ENCODE measurements at places on chromosomes 11 and 22.
A peak's percentile ranks its signal among the peaks of the same experiment; 100 is the strongest.

- DNase-seq = no peak
Observed at GRCh38 chr22:26556904-26557303, 33.0 kb downstream of the TPST2 start.

GRCh38 chr22:45645526-45646414 is 25.9 kb upstream of the ATXN10 start:
- DNase-seq = peak; percentile 38

GRCh38 chr11:118301600-118302195 is 2.8 kb upstream of the CD3E start:
- DNase-seq = no peak

- no peak for DNase-seq
Observed at GRCh38 chr11:1751999-1752906, 1.9 kb upstream of the IFITM10 start.

DNA sequence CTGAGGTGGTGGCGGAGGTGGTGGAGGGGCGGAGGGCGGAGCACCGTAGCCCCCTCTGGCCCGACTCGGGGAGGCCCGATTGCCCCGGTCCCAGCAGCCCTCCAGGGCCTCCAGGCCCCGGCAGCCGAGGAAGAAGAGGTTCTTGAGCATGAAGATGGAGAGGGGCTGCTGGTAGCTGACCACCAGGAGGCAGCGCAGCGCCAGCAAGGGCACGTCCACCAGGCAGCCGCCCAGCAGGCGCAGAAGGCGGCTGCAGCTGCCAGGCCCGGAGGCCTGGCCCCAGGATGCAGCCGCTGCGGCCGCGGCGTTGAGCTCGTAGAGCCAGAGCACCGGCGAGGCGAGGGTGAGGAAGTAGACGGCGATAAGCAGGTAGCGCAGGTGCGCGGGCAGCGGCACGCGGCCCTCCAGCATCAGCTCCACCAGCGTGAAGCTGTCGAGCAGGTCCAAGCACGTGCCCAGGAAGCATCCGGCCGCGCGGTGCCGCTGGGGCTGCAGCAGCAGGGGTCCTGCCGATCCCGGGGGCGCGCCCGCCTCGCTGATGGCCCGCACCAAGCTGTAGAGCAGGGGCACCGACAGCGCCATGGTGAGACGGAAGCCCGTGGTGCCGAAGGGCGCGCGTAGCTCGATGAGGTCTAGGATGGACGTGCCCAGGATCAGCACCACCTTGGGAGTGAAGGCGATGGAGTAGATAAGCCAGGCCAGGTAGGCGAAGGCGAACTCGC is 1.5 kb downstream of the TMEM121B start:
- no peak for DNase-seq

- DNase-seq = no peak
Observed at GRCh38 chr22:43013355-43014315, 1.3 kb downstream of the PACSIN2 start.

DNA sequence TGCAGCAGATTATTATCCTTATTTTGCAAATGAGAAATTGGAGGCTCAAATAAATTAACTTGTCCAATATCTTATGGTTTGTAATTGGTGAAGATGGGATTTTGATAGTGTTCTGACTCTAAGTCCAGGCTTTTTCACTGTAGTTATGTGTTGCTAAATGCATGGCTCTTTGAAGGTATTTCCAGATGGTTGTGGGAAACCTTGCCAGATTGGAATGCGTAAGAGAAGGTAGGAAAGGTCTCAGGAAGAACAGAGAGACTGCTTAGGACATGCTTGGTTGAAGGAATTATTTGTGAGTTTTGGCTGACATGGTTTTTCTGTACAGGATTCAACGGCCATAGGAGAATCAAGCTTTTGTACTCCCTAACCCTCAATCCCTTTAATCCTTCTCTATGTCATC is 108.6 kb downstream of the STIM1 start:
- no peak for DNase-seq

- DNase-seq = no peak
Observed at GRCh38 chr11:86486261-86487030, 111.8 kb downstream of the CCDC81 start.

DNA sequence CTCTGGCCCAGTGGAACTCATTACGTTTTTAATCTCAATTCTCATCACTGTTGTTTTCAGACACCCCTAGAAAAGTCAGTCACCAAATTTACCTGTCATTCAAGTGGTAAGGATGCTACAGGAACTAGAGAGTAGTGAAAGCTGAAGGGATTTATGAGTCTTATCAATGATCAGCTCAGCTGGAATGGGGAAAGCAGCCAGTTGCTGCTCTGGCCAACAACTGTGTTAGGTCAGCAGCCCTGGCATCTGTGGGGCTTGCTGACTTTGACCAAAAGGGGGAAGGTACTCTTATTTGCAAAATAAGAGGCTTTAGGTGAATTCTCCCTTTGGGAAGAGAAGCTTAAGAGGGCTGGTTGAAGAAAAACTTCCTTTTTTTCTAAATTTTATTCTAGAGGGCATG is 76.2 kb upstream of the HORMAD2 start:
- DNase-seq = no peak

GRCh38 chr11:32137263-32137662 is 46.4 kb downstream of the RCN1 start:
- no peak for DNase-seq

GRCh38 chr11:133516845-133517244 is 15.5 kb downstream of the OPCML start:
- no peak for DNase-seq

DNA sequence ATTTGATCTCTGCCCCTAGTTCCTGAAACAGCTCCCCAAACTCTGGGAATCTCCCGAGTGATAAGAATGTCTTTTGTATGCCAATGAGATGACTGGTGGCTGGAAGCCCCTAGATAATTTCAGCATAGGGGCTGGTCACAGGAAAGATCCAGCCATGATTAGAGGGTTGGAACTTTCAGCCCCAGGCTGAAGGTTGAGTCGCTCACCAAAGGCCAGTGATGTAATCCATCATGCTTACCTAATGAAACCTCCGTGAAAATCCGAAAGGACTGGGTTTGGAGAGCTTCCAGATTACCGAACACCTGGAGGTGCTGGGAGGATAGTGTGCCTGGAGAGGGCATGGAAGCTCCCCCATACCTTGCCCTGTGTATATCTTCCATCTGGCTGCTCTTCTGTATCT is 26.0 kb downstream of the LRRC32 start:
- DNase-seq = no peak

GRCh38 chr11:69142895-69143294 is 12.8 kb upstream of the SMIM38 start:
- DNase-seq = no peak

- no peak for DNase-seq
Observed at GRCh38 chr11:12402025-12402424, 24.7 kb downstream of the PARVA start.

DNA sequence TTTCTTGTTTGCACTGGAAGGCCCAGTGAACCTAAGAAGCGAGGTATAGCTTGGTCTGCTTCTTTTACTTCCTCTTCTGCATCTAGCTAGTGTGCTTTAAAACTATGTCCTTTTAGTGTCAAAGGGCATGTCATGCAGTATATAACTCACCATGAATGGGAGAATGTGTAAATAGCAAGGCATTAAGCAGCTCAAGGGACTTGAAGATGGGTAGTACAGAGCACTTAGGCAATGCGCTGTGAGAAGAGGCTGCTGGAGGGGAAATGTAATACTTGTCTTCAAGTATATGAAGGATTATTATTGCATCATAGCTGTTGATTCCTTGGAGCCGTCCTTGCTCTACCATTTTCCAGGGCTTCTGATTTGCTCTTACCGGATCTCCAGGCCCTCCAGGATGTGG is 7.6 kb downstream of the MAML2 start:
- no peak for DNase-seq

GRCh38 chr11:110303414-110303826 is 7.0 kb upstream of the RDX start:
- DNase-seq = no peak

GRCh38 chr11:113728814-113729213 is 22.7 kb upstream of the TMPRSS5 start:
- no peak for DNase-seq

- DNase-seq = no peak
Observed at GRCh38 chr22:47739291-47740015, 977.0 kb downstream of the TBC1D22A start.

Data from NCI-H1105 treated with DMSO at 0.1 percent for 48 hours (cell line).